ENCODE measurements at places on chromosomes 7 and 10.
A peak's percentile ranks its signal among the peaks of the same experiment; 100 is the strongest.

- no peak for DNase-seq
Measured at GRCh38 chr10:29037348-29038113, 251.3 kb upstream of the LYZL1 start.

- no peak for DNase-seq
Measured at GRCh38 chr10:86664341-86665217, 3.7 kb upstream of the LDB3 start.

DNA sequence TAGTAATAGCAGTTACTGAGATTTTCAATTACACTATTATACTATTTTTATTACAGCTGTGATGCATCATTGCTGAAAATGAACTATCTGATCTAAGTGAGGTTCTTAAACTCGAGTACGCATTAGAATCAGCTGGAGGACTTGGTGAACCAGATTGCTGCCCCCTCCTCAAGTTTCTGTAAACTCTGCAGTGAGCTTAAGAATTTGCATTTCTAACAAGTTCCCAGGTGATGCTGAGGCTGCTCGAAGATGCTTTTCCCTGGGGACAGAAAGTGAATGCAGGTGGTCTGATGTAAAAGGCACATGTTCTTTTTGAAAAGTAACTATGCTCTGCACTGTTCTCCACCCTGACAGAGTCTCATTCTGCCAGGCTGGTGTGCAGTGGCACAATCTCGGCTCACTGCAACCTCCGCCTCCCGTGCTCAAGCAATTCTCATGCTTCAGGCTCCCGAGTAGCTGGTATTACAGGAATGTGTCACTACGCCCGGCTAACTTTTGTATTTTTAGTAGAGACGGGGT is 12.5 kb downstream of the RNF133 start:
- DNase-seq, result no peak

- no peak for DNase-seq
Measured at GRCh38 chr10:34872820-34873219, 57.7 kb upstream of the PARD3 start.

DNA sequence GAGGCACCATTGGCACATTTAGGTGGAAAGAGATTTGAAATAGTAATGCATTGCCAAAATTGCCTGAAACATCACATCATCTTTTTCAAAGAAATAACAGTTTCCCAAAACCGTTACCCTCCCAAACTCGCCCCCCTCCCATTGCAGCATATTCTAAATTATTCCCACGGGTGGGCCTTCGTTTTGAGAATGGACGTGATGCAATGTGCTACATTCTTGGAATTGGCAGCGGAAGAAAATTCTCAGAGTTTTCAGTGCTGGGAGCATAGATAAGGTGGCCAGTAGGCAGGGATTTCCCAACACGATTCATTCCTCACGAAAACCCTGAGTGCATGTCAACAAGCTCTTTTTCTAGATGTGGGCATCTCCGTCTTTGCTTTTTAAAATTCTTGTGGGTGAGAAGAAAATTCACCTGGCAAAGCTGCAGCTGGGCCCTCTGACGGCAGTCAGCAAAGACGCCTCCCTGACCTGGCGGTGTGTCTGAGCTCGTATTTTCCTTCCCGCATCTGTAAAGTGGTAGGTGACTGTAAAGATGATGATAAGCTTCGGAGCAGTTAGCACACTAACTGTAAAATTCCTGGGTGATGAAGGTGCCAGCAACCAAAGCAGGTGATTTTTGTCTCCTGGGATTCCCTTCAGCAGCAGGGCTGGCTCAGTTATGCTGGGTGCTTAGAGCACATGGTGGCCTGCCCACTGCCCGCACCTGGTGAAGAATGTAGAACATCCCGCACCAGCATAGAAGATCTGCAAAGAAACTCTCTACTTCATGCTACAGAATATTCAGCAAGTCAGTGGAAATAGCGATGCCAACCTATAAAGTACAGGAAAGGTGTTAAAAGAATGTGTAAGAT is 141.9 kb upstream of the KLF6 start:
- DNase-seq, result no peak

- DNase-seq, result no peak
Measured at GRCh38 chr10:47249881-47250280, 50.1 kb upstream of the GDF10 start.

DNA sequence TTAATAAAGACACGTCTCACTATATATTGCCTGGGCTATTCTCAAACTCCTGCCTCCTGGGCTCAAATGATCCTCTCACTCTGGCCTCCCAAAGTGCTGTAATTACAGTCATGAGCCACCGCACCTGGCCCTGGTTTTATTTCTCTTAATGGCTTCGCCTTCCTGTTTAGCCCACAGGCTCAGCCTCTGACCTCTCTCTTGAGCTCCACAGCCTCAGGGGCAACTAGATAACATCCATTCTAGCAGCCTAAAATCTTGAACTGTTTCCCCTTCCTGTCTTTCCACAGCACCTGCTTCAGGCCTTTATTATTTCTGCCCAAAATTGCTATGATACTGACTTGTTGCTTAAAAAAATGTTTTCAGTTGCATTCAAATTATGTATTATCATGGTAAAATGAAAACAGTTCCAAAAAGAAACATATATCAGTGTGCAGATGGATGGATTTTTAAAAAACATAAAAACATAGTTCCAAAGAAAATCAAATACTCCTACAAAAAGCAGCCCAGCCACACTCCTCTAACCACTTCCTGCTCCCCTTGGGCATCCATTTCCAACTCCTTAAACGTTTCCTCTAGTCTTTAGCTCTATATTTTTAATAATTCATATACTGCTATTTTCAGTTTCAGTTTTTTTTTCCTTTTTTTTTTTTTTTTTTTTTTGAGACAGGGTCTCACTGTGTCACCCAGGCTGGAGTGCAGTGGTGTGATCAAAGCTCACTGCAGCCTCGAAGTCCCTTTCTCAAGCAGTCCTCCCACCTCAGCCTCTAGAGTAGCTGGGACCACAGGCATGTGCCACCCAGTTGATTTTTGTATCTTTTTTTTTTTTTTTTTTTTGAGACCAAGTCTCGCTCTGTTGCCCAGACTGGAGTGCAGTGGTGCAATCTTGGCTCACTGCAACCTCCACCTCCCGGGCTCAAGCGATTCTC is 5.1 kb upstream of the BAZ1B start:
- DNase-seq, result no peak

DNA sequence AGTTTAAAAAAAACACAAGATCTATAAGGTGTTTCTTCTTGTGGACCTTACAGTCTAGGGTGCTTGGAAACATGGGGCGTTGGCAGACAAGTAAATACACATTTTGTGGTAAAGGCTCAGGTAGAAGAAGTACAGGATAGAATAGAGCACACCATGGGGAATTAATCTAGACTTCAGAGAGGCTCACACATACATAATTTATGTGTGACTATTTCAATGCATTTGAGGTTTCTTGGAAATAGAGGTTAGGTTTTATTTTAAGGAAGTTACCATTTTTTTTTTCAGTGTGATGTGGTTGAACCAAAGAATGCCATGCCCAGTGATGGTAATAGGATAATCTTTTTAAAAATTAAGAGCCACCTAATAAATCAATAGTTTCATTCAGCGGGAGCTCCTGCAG is 12.8 kb downstream of the CFTR start:
- DNase-seq, result no peak

DNA sequence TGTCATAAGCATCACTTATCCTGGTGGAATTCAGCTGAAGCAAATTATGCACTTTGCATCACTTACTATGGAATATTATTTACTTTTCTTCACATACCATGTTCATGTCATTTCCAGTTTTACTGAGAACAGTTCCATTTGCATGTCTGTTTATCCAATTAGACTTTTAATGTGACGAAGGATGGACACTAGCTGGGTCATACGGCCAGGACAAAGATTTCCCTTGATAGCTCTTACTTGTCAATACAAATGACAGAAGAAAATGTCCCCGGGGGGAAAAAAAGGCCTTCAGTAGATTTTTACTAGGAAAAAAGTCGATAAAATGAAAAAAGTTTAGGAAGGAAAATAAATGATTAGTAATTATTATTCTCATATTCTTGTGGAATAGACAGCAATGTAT is 106.6 kb downstream of the RAPGEF5 start:
- no peak for DNase-seq

DNA sequence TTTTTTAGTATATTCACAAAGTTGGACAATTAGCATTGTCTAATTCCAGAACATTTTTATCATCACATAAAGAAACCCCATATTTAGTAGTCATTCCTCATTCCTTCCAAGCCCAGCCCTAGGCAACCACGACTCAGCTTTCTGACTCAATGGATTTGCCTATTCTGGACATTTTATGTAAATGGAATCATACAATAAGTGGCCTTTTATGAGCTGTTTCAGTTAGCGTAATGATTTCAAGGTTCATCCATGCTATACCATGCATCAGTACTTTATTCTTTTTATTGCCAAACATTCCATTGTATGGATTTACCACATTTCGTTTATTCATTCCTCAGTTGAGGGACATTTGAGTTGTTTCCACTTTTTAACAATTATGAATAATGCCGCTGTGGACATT is 249.2 kb downstream of the DYNC1I1 start:
- DNase-seq, result no peak

DNA sequence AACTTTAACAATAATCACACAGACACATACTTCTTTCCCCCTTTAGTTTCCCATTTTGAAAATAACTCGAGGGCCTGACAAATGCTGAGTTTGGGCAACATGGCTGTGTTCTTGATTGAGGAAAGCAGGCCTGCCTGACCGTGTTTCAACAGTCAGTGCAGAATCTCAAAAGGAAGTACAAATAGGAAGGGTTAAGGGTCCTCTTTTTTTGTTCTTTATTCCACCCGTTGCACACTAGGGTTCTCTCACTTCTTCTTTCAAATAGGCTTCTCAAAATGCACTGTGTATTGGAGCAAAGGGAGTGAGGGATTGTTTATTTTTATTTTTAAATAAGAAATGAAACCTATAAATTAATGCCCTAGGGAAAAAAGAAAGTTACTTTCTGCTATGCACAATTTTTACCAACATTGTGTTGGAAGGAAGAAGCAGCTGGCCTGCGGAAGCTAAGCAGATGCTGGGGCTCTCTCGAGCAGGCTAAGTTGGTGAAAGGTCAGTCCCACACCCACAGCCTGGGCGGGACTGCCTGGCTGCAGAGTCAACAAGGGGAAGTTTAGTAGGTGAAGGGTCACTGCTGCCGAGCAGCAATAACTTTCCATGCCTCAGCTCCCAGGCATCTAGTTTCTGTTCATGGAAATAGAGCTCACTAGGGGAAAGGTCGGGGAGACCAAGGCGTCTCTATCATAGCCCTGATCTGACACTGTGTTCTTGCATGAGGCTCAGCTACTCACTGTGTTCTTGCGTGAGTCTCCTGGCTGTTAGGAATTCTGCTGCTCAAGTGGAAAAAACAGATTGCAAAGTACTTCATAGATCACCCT is 12.2 kb upstream of the PDK4 start:
- peak; percentile 81 for DNase-seq

DNA sequence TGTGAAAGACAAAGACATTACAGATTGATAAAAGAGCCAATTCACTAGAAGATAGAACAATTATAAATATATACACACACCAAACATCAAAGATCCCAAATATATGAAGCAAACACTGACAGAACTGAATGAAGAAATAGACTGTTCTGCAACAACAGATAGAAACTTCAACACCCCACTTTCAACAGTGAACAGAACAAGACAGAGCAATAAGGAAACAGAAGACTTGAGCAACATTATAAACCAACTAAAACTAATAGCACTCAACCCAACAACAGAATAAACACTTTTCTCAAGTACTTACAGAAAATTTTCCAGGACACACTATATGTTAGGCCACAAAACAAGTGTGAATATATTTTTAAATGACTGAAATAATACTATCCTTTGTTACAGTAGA is 10.9 kb downstream of the CDCA7L start:
- DNase-seq, result no peak

Data from NCI-H460 (cell line).